ENCODE measurements at places on chromosomes 6 and 20. TPM values are rescaled to one million over a fixed set of nuclear protein-coding genes. Genes with fewer than 3 reads are reported as not detected.
A peak's percentile ranks its signal among the peaks of the same experiment; 100 is the strongest.

The SLX4IP gene
- 4.6 TPM for total RNA-seq

The TAAR2 gene
- total RNA-seq, result not detected

The TMEM151B gene
- not detected for total RNA-seq

The PRR18 gene
- total RNA-seq, result not detected

The KCNK15 gene
- not detected for total RNA-seq

The CTAGE9 gene
- total RNA-seq, result not detected

The LRFN2 gene
- total RNA-seq, result 0.20 TPM

DNA sequence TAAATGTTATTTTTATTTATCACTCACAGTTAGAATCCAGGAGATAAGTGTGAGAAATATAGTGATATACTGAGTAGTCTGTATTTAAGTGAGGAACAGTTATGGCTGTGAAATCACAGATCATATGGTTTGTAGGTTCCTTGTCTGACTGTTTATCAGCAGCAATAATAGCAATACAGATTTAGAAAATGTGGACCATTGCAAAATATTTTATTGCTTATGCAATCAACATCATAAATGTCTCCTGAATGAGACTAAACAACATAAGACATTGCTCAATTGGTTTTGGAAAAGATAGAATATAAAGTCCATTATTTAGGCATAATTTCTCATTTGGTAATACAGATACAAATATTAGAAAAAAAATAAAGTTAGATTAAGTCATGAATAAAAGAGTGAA, 43.7 kb downstream of the CCDC170 start:
- H3K36me3 ChIP-seq, result no peaks in the 10 kb centered on the region
- no peaks in the 10 kb centered on the region for H3K27me3 ChIP-seq
- no peak overlapping the region for H3K27ac ChIP-seq
- no peaks in the 10 kb centered on the region for H3K4me1 ChIP-seq
- no peak overlapping the region for H3K4me3 ChIP-seq
- DNase-seq, result no peak

GRCh38 chr6:118419448-118420394, 128.4 kb upstream of the PLN start:
- H3K27ac ChIP-seq, result no peak overlapping the region
- peaks cover 2% of the 10 kb centered on the region for H3K36me3 ChIP-seq
- DNase-seq, result no peak
- no peak overlapping the region for H3K4me3 ChIP-seq
- H3K4me1 ChIP-seq, result no peaks in the 10 kb centered on the region
- H3K27me3 ChIP-seq, result no peaks in the 10 kb centered on the region

- peaks cover 37% of the 10 kb centered on the region for H3K4me1 ChIP-seq
- peak; percentile 67 for DNase-seq
- H3K27me3 ChIP-seq, result no peaks in the 10 kb centered on the region
- H3K4me3 ChIP-seq, result peak overlapping the region; percentile 68
- H3K27ac ChIP-seq, result peak overlapping the region; percentile 97
These were observed 70.6 kb downstream of the SGK1 start for GRCh38 chr6:134247231-134247833.

GRCh38 chr6:30155520-30156261, 5.3 kb downstream of the TRIM10 start:
- peaks cover 5% of the 10 kb centered on the region for H3K4me1 ChIP-seq
- H3K27me3 ChIP-seq, result peaks cover 78% of the 10 kb centered on the region
- H3K4me3 ChIP-seq, result no peak overlapping the region
- H3K36me3 ChIP-seq, result peaks cover 6% of the 10 kb centered on the region

GRCh38 chr6:11425431-11425871, 112.1 kb upstream of the TMEM170B start:
- H3K27ac ChIP-seq, result no peak overlapping the region
- peaks cover 10% of the 10 kb centered on the region for H3K27me3 ChIP-seq
- no peak for DNase-seq
- peaks cover 18% of the 10 kb centered on the region for H3K4me1 ChIP-seq

- peaks cover 44% of the 10 kb centered on the region for H3K27me3 ChIP-seq
- H3K4me1 ChIP-seq, result no peaks in the 10 kb centered on the region
- H3K27ac ChIP-seq, result no peak overlapping the region
- no peaks in the 10 kb centered on the region for H3K36me3 ChIP-seq
These were observed 228.8 kb upstream of the ECI2 start for GRCh38 chr6:4364172-4364571.

GRCh38 chr6:3739311-3739897, 12.1 kb downstream of the PXDC1 start:
- H3K4me1 ChIP-seq, result peaks cover 11% of the 10 kb centered on the region
- no peak overlapping the region for H3K4me3 ChIP-seq
- peaks cover 13% of the 10 kb centered on the region for H3K27me3 ChIP-seq
- H3K27ac ChIP-seq, result no peak overlapping the region

DNA sequence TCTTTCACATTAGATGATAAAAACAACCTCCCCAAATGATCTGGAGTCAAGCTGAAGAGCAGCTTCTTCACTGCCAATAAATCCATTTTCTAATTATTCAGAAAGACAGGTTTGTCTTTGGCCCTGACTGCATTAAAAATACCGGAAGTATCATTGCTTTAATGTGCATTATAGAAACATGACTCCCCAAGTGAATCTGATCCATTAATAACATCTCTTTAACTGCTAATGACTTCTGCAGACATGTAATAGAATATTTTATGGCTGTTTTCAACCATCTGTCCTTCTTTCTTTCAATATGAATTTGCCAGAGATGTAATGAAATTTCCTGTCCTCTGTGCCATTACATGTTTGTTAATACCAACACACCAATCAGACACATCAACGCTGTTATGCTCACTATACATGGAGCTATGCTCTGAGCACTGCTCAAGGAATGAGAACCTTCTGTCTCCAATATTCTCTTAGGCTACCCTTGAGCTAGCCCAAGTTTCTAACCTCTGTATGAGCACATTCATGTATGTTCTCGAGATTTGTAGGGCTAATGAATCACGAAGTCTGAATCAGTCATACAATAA, 87.8 kb downstream of the LYRM4 start:
- H3K27me3 ChIP-seq, result no peaks in the 10 kb centered on the region
- H3K4me3 ChIP-seq, result no peak overlapping the region
- peak overlapping the region; percentile 92 for H3K27ac ChIP-seq
- DNase-seq, result no peak
- no peaks in the 10 kb centered on the region for H3K36me3 ChIP-seq
- peaks cover 25% of the 10 kb centered on the region for H3K4me1 ChIP-seq

GRCh38 chr6:62272114-62272513, 13.9 kb downstream of the KHDRBS2 start:
- H3K36me3 ChIP-seq, result no peaks in the 10 kb centered on the region
- no peak overlapping the region for H3K4me3 ChIP-seq
- DNase-seq, result no peak
- H3K27me3 ChIP-seq, result no peaks in the 10 kb centered on the region
- H3K27ac ChIP-seq, result no peak overlapping the region

GRCh38 chr20:37451616-37452015, 69.4 kb upstream of the NNAT start:
- no peak for DNase-seq
- H3K27me3 ChIP-seq, result no peaks in the 10 kb centered on the region
- H3K36me3 ChIP-seq, result peaks cover 3% of the 10 kb centered on the region
- no peak overlapping the region for H3K27ac ChIP-seq
- H3K4me1 ChIP-seq, result no peaks in the 10 kb centered on the region
- H3K4me3 ChIP-seq, result no peak overlapping the region

DNA sequence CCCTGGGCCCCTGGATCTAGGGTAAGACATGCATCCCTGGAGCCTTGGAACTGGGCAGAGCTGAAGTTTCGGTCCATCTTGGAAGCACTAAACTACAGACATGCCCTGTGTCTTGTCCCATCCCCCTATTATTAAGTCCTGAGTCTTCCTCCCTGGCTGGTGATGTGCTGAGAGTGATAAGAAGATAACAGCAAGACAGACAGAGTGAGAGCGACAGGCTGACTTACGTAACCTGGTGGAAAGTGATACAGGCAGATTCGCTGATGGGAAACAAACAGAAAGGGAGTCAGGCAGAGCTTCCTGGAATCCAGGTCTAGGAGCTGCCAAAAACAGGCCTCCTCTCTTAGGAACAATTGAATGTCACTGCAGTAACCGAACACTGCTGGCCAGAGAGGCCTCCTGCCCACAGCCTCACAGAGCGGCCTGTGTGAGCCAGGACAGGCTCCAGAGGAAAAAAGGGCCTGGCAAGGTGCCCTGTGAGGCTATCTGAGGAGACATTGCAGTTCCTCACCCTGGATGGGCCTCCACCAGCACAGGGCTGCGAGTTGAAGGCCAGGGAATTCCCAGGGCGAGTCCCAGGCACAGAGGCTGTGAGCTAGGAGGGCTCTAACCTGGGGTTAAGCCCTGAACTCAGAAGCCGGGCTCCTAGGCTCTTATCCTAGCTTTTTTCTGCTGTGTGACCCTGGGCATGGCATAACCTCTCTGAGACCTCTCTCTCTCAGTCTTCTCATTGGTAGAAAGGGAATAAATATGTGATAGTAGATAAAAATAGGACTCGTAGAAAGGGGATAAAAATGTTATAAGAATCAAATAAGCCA, 34.2 kb upstream of the B4GALT5 start:
- no peaks in the 10 kb centered on the region for H3K36me3 ChIP-seq
- no peak overlapping the region for H3K27ac ChIP-seq
- DNase-seq, result no peak
- H3K27me3 ChIP-seq, result peaks cover 24% of the 10 kb centered on the region
- H3K4me1 ChIP-seq, result peaks cover 6% of the 10 kb centered on the region

GRCh38 chr6:6766230-6766905, 177.8 kb downstream of the LY86 start:
- H3K4me3 ChIP-seq, result no peak overlapping the region
- no peaks in the 10 kb centered on the region for H3K36me3 ChIP-seq
- peaks cover 4% of the 10 kb centered on the region for H3K27me3 ChIP-seq
- H3K4me1 ChIP-seq, result no peaks in the 10 kb centered on the region

GRCh38 chr20:53613748-53614147, 20.1 kb upstream of the ZNF217 start:
- no peak overlapping the region for H3K4me3 ChIP-seq
- DNase-seq, result no peak
- H3K36me3 ChIP-seq, result no peaks in the 10 kb centered on the region
- H3K27me3 ChIP-seq, result no peaks in the 10 kb centered on the region
- H3K4me1 ChIP-seq, result peaks cover 13% of the 10 kb centered on the region
- peak overlapping the region; percentile 34 for H3K27ac ChIP-seq

DNA sequence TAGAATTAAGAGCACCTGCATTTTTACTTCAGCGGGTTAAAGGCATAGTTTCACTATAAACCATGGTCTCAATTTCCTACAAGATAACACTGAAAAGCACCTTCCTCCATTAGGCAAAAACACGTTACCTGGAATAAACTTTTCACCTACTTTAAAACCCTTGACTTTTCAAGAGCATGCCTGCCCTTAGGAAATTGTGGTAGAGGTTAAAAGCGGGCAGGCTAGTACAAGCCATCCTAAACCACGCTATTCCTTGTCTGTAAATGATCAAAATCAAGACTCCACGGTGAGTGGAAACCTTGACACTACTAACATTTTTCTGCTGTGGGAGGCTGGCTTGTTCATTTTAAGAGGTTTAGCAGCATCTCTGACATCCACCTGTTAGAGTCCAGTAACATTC, 43.9 kb downstream of the NR2E1 start:
- no peak overlapping the region for H3K4me3 ChIP-seq
- H3K36me3 ChIP-seq, result peaks cover 2% of the 10 kb centered on the region
- H3K27ac ChIP-seq, result no peak overlapping the region
- no peaks in the 10 kb centered on the region for H3K27me3 ChIP-seq
- DNase-seq, result no peak
- peaks cover 2% of the 10 kb centered on the region for H3K4me1 ChIP-seq

DNA sequence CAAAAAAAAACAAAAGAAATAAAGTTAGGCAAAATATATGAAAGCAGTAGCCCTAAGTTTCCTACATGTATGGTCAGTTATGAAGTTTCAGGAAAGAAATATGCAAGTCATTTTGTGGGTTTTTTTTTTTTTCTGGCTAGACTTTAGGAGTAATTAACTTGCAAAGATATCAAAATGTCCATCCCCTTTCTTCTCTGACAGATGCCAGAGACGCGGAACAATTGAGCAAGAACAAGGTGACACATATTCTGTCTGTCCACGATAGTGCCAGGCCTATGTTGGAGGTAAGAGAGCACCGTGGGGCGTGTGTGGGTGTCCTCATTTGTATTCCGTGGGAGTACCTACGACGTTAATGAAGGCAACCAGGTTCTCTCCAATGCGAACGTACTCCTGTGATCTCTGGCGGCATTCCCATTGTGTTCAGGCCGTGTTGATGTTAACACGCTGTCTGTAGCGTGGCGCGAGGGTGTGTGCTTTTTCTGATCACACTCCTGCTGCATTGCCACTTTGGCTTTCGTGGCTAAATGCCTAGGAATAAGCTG, 19.5 kb downstream of the DUSP22 start:
- no peaks in the 10 kb centered on the region for H3K27me3 ChIP-seq
- no peak for DNase-seq
- H3K36me3 ChIP-seq, result no peaks in the 10 kb centered on the region
- no peak overlapping the region for H3K4me3 ChIP-seq
- H3K27ac ChIP-seq, result no peak overlapping the region

- H3K4me3 ChIP-seq, result no peak overlapping the region
- H3K27me3 ChIP-seq, result peaks cover 22% of the 10 kb centered on the region
- no peak overlapping the region for H3K27ac ChIP-seq
These were observed 15.0 kb downstream of the TBXT start for GRCh38 chr6:166152660-166153059.
